ENCODE measurements at places on chromosomes 4 and X.
A peak's percentile ranks its signal among the peaks of the same experiment; 100 is the strongest.

DNA sequence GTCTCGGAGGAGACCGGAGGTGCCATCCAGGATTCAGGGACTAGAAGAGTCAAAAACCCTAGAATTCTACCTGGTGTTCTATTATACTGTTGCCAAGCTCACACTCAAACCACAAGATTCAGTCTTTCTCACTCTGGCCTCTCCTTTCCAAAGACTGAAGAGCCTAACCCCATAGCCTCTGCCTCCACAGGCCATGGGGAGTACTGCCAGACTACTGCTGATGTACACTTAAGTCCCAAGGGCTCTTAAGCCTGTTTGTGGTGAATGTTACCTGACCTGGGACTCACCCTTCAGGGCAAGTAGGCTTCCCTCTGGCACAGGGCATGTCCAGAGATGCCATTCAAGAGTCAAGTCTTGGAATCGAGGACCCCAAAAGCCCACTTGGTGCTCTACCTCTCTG is 58.9 kb upstream of the IRS4 start:
- DNase-seq: no peak

DNA sequence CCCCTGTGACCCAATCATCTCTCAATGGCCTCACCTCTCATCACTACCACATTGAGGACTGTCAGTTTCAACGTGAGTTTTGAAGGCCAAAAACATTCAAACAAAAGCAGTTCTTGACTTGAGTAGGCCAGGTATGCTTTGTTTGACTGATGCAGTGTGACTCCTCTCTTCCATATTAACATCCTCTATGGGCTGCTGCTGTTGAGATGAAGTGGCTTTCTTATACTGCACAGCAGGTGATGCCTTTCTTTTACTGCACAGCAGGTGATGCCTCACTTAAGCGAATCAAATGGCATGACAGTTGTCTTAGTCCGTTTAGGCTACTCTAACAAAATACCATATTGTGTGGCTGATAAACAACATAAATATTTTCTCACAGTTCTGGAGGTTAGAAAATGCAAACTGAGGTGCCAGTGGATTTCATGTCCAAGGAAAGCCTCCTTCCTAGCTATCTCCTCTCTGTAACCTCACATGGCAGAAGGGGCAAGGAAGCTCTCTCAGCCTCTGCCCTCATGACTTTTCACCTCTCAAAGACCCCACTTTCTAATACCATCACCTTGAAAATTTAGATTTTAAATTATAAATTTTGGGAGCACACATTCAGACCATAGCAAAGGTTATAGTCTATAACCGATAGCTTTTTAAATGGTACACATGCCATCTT is 2267.9 kb upstream of the AGA start:
- DNase-seq: no peak

- peak; percentile 69 for DNase-seq
These were observed 83.8 kb upstream of the MAML3 start for GRCh38 chr4:140237616-140238350.

GRCh38 chrX:30219372-30219771 is 4.0 kb downstream of the MAGEB2 start:
- no peak for DNase-seq

- no peak for DNase-seq
These were observed 23.4 kb downstream of the SMS start for GRCh38 chrX:21963731-21964405.

GRCh38 chr4:122689972-122690371 is 42.5 kb upstream of the BBS12 start:
- no peak for DNase-seq

GRCh38 chr4:76279462-76279861 is 27.1 kb upstream of the STBD1 start:
- no peak for DNase-seq

GRCh38 chr4:17475481-17475880 is 36.4 kb downstream of the QDPR start:
- DNase-seq: no peak

- DNase-seq: no peak
These were observed 3.0 kb downstream of the UBE2D3 start for GRCh38 chr4:102824398-102824797.

- no peak for DNase-seq
These were observed 898 bp upstream of the PDGFC start for GRCh38 chr4:156972379-156973015.
